ENCODE measurements at places on chromosomes 16 and 17. TPM values are rescaled to one million over a fixed set of nuclear protein-coding genes. Genes with fewer than 3 reads are reported as not detected.

IL4R gene
- total RNA-seq: 20.1 TPM

EME1 gene
- total RNA-seq: 0.55 TPM

NPIPA5 gene
- total RNA-seq: not detected

DNA sequence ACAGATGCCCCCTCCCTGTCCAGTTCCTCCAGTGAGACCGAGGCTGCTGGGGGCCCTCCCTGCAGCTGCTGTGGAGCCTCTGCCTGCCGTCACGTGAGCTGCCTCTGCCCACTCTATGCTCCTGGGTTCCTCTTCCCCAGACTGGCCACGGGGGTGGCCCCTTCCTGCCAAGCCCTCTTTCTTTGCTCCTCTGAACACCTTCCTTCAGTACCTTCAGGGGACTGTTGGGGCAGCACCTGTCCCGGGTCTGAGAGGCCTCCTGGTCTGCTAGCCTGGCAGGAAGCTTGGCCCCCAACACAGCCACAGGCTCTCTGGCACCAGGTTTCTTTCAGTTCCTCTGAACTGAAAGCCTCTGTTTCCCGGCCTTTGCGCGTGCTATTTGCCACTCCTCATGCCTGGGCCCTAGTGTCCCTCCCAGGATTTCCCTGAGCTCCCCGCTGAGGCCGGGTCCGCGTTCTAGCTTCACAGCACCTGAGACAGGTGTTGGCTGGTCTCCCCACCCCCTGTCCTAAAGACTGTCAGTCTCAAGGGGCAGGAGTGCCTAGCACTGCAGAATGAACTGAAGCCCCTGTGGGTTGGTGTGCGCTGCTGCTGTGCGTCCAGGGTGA is 6.6 kb upstream of the ATP6V0C start:
- DNase-seq: no peak

DNA sequence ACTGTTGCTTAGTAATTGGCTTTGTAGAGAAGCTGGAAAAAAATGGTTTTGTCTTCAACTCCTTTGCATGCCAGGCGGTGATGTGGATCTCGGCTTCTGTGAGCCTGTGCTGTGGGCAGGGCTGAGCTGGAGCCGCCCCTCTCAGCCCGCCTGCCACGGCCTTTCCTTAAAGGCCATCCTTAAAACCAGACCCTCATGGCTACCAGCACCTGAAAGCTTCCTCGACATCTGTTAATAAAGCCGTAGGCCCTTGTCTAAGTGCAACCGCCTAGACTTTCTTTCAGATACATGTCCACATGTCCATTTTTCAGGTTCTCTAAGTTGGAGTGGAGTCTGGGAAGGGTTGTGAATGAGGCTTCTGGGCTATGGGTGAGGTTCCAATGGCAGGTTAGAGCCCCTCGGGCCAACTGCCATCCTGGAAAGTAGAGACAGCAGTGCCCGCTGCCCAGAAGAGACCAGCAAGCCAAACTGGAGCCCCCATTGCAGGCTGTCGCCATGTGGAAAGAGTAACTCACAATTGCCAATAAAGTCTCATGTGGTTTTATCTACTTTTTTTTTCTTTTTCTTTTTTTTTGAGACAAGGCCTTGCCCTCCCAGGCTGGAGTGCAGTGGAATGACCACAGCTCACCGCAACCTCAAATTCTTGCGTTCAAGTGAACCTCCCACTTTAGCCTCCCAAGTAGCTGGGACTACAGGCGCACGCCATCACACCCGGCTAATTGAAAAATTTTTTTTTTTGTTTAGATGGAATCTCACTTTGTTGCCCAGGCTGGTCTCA is 6.2 kb upstream of the TMEM235 start:
- DNase-seq: no peak

DNA sequence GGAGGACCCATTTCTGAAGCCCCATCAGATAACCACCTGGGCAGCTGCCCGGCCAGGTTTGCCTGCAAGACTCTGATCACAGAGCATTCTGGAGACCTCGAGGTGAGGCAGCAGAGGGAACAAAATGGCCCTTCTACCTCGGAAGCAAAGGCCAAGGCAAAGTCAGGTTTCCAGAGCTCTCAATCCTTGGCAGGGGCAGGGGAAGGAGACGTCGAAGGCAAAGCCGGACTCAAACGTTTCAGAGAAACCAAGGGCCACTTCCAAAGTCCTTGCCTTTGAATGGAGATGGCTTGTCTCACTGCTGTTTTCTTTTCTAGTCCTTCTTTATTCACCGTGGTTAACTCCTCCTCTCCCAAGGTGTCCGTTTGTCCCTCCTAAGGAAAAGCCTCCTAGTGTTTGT is 355.3 kb downstream of the SOX9 start:
- no peak for DNase-seq

DNA sequence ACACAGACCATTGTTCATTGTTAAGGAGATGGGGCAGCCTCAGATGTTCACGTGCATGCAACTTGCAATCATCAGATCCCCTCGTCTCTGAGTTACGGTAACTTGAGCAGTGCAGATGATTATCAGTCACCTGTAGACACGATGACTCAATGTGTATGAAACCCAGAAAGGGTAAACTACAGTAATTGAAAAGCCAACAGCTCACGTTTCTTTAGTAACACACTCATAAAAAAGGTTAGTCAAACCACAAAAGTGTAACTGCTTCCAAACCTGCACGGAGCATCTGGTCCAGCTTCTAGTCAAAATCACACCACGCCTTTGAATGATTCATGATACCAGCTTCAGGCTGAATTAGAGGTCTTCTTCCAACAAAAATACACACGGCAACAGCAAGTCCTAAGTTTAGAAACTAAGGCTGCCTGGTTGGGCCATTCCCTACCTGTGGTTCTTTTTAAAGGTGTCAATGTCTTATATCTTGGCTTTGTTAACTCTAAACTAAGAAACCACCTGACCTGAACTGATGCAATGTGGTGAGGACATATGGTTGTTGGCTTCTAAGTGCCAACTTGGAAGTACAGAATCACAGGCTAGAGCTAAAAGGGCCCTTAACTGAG is 32.3 kb downstream of the GRB7 start:
- DNase-seq: peak; percentile 81

DNA sequence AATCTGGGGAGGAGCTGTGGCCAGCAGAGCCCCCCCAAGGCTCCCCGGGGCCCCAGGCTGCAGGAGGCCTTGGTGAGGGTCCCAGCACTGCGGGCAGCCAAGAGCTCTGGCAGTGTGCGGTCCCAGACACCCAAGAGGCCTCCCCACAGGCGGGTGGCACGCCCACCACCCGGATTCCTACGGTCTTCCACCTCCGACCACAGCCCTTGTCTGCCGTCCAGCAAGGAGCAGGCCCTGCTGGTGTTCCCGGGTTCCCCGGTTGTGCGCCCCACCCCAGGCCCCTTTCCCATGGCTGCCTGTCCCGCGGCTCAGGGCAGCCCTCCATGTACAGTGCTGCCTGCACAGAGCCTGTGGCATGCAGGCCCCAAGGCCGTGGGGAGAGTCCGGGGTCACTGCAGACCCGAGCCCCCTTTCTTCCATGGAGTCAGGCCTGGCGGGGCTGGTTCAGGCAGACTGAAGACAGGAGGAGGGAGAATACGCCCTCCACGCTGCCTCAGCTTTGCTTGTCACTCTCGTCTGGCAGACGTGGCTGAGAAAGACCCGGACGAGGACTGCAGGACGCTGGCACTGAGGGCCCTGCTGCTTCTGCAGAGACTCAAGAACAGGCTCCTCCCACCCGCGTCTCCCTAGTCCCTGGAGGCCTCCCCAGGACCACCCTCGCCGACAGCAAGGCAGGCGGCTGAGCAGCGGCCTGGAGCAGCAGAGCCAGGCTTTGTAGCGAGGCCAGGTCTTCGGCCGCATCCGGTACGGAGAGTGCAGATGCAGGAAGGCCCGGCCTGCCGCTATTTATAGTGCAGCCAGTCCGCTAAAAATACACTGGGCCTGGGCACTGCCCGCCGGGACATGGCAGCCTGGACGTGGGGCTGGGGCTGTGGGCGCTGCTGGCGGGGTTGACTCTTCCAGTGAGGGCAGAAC is 16.4 kb downstream of the TELO2 start:
- no peak for DNase-seq

- DNase-seq: peak; percentile 90
Observed at GRCh38 chr16:84599521-84600202, 18.2 kb downstream of the COTL1 start.

DNA sequence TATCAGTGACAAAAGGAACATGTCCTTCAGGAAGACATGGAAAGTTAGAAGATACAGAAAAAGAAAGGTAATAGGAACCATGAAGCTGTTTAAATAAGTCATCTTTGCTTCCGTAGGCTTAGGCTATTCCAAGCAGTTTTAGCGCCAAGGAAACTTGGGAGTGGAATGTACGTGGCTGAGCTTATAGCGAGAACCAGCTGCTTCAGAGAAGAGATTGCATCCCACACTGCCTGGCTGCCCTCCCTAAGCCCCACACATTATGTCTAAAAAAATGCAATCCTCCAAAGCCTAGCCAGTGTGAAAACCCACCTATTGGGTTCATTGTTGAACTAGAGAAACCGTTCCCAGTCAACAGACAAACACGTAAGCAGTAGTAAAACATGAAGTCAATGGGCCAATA is 149.9 kb downstream of the SLC39A11 start:
- DNase-seq: no peak

DNA sequence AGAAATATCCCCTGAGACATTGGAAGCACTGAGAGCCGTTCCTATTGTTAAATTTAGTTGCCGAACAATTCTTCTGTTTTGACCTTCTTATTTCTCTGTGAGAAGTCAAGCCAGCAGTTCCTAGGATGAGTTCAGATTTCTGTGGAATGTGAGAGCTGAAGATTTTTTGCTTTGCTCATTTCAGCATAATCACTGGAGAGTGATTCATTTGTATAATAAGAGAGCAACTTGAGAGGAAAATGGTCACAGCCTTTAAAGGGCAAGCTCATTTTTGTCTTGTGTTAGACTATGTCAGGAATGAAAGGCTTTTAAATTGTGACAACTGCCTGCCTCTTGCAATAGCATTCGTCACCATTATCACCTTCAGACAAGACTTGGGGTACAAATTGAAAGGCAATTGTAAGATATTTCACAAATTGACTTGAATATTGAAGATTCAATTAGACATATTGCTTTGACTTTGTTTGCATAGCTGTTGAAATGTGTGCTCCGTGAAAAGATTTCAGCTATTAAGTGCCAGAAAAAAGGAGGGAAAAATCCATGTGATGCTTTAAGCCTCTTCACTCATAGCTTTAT is 900.0 kb upstream of the GOT2 start:
- no peak for DNase-seq

GRCh38 chr16:14196539-14196938 is 125.4 kb downstream of the MRTFB start:
- no peak for DNase-seq

DNA sequence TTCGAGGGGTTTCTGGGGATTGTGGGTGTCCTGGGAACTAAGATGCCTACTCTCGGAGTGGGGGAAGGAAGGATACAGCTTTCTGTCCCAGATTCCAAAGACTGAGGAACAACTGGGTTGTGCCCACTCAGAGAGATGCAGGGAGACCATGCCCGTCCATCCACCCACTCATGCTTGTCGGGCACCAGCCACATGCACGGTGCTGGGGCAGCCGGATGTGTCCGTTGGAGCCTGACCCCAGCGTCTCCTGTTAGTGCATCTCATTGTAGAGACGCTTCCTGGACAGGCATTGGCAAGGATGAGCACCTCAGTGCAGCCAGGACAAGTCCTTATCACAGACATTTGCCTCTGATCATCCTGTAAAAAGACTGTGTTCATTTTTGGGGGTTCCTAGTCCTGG is 58.1 kb downstream of the METRNL start:
- DNase-seq: no peak

GRCh38 chr17:81715872-81716673 is 4.0 kb downstream of the SLC25A10 start:
- no peak for DNase-seq

GRCh38 chr16:89315791-89316581 is 98.5 kb downstream of the ZNF778 start:
- DNase-seq: peak; percentile 81

DNA sequence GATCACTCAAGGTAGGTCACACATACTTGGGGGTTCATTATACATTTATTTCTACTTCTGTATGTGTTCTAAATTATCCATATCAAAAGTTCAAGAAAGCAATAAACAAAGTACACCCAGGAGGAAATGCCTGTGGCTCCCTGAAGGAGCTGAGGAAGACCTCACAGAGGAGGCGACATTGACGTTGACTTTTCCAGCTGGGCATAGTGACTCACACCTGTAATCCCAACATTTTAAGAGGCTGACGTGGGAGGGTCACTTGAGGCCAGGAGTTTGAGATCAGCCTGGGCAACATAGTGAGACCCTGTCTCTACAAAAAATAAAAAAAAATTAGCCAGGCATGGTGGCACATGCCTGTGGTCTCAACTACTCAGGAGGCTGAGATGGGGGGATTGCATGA is 16.3 kb downstream of the ITGAD start:
- DNase-seq: no peak

DNA sequence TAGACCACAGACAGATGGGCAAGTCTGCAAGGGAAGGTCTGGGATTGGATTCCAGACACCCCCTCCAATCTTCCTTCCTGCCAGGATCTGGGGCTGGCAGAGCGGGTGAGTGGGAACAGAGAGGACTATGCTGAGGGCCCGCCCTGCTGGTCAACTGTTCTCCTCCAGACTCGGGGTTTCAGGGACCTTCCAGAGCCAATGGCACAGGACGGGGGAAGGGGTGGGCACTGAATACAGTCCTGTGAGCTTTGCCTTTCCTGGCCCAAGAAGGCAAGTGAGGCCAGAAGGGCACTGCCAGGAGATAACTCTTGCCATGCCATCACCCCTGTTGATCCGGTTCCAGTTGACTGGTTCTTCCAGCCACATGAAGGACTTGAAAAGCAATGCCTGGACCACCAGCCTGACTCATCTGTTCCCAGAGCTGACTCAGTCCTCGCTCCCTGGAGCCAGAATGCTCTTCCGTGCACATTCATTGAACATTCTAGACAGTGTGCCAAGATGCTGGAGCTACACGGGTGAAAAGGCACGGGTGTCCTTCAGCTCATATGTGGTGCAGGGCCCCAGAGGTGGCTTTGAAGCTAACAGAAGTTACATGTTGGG is 533 bp upstream of the MEFV start:
- peak; percentile 92 for DNase-seq

All from renal cortical epithelial cell (primary cell).